NCI-H446 treated with DMSO at 0.1 percent for 48 hours (cell line): ENCODE measurements at places on chromosomes 5 and 9.

GRCh38 chr9:103899866-103900265 lies 194.2 kb upstream of the SMC2 start:
- DNase-seq = no peak

- DNase-seq = no peak
These were observed 626.5 kb downstream of the DMRTA1 start for GRCh38 chr9:23073136-23073535.

DNA sequence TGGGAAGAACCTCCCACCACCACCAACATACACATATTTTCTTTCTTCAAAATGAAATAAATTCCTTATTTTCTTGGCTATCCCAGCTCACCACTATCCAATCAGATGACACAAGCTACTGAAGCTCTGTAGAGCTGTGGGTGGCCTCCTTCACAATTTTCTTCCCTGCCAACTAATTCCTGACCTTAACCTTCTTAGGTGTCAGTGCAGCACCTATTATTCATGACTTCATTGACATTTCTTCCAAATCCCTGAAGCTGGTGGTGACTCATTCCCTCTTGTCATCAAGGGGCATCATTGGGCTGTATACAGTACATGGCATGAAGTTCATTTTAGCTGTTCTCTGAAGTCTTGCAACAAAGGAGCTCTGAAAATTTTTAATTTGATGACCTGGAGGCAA lies 42.0 kb upstream of the ADRA1B start:
- DNase-seq = no peak

DNA sequence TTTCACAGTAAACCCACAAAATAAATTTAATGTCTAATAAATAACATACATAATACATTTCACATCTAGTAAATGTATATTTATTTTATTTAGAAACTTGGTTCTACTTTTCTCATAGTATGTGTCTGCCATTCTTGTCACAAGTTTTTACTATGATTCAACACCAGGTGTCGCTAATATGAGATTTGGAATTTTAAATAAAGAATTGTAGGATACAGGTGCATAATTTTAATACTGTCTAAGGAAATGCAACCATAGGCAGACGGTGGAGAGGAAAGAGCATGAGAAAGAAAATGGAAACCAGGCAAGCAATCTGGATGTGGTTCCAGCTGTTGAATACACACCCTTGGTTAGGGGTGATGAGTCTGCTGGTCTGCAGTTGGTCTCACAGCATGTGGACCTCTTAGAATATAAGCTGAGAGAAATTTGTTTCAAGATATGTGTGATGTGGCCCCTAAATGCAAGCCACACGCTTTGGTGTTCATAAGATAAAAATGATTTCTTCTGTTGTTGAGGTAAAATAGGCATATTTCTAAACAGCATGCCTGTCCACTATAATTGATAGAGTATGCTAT lies 114.7 kb upstream of the TXNDC8 start:
- DNase-seq = no peak

- DNase-seq = no peak
These were observed 310.2 kb downstream of the PDE4D start for GRCh38 chr5:59583151-59583809.

DNA sequence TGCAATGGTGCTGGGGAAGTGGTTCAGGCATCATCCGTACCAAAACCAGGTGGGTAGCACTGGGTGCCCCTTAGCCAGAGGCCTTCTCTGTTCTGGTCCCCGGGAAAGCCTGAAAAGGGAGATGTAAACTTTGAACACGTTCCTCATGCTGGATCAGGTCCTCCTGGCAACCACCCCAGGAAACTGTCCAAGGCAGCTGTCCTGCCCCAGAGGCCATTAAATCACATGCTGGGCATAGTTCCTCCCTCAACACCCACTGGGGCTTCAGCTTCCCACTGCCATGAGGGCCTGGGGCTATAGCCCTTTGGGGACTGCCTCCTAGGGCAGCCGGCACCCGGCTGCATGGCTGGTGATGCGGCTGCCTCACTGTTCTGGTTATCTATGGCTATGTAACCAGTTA lies 228.9 kb upstream of the MVB12B start:
- no peak for DNase-seq

- no peak for DNase-seq
These were observed 158.7 kb downstream of the NMUR2 start for GRCh38 chr5:152246401-152246800.

GRCh38 chr9:133654736-133655657 lies 18.8 kb downstream of the DBH start:
- no peak for DNase-seq

DNA sequence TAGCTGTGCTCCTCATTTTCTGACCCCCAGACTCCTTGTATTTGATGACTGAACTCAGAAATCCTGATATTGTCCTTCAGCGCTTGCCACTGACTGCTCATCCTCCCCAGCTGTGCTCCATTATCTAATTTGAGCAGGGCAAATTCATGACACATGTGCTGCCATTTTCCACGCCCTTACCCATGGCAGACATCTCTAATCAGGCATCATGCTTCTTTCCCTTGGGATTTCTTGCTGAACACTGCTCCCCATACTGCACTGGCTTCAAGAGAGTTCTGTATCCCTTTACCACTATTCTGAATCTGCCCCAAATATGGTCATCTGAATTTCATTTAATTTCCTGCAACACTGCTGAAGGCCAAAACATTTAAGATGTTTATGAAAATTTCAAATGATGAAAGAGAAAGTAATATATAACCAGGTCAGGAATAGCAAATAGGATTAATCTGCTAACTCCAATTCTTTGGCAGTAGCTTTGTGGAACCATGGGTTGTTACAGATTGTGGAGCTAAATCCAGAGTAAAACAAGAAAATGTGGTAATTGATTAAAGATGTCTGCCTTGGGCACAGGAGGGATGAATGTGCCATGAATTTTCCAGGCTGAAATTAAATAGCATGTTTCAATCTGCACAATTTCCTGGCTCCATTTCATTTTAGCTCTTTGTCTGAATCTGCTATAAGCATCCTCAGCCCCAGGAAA lies 93.6 kb downstream of the CYFIP2 start:
- DNase-seq = no peak

- DNase-seq = no peak
These were observed 97.9 kb downstream of the NLN start for GRCh38 chr5:65819905-65820240.

DNA sequence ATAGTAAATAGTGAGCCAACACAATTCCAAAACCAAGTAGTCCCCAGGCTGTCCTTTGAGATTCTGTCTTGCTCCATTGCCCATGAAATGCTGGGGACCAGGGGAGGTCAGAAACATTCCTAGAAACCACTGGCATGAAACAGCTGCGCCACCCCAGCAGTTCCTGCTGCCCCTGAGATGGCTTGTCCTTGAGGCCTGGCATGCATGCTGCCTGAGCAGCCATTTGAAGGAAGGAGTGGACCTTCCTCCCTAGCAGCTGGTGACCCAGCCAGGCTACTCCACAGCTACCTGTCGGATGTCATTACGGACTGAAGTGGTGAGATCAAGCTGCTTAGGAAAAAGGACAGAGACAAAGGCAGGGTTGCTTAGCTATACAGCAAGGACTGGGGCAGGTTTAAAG lies 260.6 kb downstream of the DENND1A start:
- DNase-seq = no peak

GRCh38 chr9:86836266-86836665 lies 111.0 kb downstream of the GAS1 start:
- DNase-seq = no peak
